ENCODE measurements at places on chromosomes 12 and 14.

GRCh38 chr14:76977793-76978720, 50.5 kb downstream of the IRF2BPL start:
- DNase-seq: no peak

GRCh38 chr14:24418492-24418873, 11.0 kb downstream of the CBLN3 start:
- no peak for DNase-seq

DNA sequence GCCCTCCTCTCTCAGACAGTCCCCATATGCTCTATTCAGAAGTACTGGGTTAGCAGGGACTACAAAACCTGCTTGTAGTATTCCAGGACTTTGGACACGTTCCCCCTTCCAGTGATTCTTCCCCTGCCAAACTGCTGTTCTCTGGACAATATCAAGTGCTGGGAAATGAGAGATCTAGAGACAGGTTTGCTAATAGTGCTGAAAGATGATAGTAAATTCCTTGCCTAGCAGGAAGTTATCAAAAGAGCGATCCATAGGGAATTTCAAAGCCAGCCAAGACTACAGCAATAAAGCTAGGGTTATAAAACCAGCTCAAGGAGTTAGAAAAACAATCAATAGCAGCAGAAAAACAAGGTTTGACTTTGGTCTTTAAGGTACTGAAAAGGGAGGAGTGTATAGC, 15.2 kb downstream of the SLC7A8 start:
- no peak for DNase-seq

DNA sequence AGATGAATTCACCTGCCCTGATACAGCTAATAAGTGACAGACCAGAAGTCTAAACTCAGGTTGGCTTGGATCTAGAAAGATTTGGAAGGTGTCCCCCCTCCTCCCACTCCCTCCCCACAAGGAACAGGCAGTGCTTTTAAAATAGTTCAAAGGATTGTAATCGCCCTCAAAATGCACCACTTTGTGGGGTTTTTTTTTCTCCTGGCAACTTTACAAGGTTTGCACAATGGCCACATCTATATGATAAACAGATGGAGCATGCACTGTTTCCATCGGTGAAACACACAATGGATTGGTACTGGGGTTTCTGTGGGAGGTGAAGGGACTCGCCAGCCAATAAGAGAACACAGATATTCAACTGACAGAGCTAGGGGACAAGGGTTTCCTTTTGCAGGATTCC, 137.4 kb downstream of the LLPH start:
- DNase-seq: no peak

GRCh38 chr12:66587912-66588311, 91.0 kb downstream of the GRIP1 start:
- DNase-seq: no peak

DNA sequence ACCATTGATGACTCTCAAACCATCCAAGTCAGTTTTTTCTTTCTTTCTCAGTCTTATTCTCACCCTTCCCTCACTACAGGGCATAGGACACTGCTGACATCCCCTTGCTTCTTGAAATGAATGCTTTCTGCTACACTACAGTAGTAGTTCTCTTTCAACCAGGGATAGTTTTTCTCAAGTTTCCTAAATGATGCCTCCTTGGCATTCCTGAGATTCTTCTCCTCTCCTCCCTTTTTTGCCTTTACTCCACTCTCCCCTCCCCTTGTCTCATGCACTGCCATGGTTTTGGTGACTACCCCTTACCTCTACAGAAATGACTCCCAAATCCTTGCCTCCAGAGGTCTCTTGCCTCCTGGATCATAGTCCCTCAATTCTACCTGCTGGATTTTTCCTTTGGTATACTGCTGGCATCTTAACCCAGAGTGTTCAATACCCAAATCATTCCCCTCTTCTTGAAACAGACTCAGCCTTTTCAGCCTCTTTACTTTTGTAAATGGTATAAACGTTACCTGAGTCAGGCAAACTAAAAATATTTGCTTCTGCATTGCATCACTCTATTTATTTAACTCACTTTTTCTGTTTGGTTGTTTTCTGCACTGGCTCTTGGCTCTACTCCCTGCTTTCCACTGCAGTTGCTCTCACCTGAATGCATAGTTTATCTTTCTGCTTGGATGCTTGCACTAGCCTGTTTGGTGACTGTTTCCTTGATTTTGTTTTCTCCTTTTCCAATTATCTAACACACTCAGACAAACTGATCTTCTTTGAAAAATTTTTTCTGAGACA, 211.6 kb upstream of the IGF1 start:
- DNase-seq: no peak

- DNase-seq: no peak
Measured at GRCh38 chr12:80419644-80420043, 24.4 kb upstream of the PTPRQ start.

GRCh38 chr12:3464561-3464960, 26.4 kb upstream of the PRMT8 start:
- no peak for DNase-seq

GRCh38 chr12:26741584-26742227, 91.3 kb downstream of the ITPR2 start:
- no peak for DNase-seq

GRCh38 chr14:32399920-32400319, 70.8 kb downstream of the AKAP6 start:
- DNase-seq: no peak

GRCh38 chr12:108126990-108127501, 2.0 kb upstream of the WSCD2 start:
- no peak for DNase-seq

GRCh38 chr12:3929875-3930615, 56.8 kb upstream of the PARP11 start:
- DNase-seq: no peak

- no peak for DNase-seq
Measured at GRCh38 chr12:89262855-89263552, 89.3 kb downstream of the DUSP6 start.

- DNase-seq: no peak
Measured at GRCh38 chr14:81673930-81674329, 140.3 kb upstream of the SEL1L start.

DNA sequence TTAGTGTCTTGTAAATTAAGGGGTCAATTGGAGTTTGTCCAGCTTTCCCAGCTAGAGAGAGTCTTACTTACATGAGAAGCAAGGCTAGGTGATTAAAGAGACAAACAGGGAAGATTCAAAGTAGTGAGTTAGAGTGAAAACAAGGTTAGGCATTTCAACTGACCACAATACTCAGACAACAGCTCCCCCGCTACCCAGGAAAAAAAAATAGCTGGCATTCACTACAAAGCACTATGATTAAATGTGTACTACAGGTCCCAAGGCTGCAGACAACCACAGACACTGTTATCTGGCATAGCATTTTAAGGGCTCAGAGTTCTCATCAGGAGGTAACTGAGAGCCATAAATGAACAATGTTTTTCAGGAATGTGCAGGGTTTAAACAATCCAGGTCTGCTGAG, 680.9 kb downstream of the TMEM121 start:
- DNase-seq: no peak

DNA sequence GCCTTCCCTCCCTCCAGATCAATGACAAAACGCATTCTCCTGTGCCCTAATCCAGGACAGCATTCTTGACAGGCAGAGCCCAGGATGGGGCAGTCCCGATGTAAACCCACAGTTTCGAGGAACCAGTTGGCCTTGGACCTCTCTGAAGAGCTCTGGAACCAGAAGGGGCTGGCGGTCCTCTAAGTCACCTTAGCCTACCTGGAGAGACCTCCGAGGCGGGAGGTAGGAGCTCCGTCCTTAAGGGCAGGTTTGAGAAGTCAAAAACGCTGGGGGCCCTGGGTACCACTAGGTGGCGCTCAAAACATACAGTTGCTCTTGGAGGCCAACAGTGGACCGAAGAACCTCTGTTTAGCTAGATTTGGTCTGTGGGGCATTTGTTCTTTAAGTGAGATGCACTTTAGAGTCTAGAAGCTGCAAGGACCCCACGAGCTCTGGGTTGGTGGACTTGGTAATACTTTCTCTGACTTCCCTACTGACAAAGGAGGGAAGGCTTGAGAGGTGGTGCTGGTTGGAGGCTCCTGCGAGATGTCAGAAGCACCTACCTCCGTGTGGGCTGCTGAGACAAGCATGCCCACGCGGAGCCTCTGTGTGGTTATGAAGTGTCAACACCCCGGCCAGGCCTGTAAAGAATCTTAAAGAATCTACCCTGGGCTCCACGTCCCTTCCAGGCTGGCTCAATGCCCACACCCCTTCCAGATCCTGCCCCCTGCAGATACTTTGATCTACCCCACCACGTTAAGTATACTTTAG, 74.8 kb upstream of the CHST11 start:
- no peak for DNase-seq

DNA sequence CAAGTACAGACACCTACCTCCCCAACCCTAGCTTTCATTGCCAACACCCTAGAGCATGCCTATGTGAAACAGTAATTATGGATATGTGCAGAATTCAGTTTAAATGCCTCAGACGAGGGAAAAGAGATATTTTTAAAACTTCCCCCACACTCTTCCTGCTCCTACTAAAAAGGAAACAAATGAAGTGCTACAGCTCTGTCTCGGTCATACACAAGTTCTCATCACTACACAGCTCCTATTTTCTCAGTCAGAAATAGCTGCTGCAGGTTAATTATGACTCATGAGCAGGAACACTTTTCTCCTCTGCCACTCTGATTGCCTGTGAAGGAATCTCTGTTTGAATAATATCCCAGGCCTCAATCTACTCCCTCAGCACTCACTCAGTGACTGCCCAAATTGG, 703.6 kb upstream of the FLRT2 start:
- no peak for DNase-seq

DNA sequence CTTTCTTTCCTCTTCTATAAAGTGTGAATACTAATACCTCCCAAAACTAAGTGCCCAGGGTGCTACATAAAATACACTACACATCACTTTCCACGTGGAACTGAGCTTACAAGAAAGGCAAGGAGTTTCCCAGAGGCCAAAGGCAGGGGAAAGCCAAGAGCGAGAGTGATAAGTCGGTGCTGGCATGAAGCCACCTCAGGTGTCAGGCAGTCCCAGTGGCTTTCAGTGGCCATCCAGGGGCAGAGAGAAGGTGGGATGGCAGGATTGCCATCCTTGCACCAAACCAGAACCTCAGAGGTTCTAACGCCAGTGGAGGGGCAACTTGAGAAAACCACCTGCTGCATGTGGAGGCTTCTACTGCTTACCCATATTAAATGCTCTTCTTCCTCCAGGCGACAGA, 79.7 kb upstream of the DIO3 start:
- no peak for DNase-seq

DNA sequence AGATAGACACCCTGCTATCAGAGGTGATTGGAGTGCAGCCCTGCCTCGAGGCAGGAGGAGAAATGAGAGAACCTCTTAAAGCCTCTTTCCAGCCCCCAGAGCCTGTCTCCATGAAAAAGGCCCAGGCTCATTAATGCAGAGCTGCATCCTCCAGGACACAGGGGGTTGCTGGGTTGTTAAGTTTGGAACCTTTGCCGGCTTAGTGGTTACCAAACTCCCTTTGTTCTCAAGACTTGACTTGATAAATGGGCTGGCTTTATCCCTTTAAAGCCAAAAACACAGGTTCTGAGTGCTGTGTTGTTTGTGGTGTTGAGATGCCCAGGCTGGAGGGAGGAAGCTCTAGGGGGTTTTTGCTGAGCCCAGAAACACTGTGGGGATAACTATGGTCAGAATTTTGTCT, 71.0 kb downstream of the DAD1 start:
- DNase-seq: no peak

- DNase-seq: no peak
Measured at GRCh38 chr14:35046751-35047536, 872 bp downstream of the FAM177A1 start.

DNA sequence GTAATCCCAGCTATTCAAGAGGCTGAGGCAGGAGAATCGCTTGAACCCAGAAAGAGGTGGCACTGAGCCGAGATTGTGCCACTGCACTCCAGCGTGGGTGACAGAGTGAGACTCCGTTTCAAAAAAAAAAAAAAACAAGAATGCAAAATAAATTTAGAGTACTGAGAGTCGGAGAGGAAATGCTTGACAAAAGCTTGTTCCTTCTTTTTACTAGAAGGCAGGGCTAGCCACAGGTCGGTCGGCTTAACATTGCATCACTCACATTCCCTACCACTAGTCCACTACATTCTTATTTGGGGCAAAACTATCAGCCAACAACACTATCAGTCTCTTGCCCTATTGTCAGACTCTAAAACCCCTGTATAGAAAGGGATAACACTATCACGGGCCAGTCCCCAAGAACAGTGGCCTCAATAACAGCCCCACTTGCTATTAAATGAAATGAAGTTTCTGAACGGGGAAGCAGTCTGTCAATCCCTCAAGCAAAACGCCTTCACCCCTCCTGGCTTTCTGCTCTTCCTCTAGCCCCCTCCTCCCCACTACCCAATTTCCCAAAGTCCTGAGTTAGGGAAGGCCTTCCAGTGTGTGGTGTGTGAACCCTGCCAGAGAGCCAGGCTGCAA, 1.0 kb downstream of the RNF41 start:
- DNase-seq: no peak

DNA sequence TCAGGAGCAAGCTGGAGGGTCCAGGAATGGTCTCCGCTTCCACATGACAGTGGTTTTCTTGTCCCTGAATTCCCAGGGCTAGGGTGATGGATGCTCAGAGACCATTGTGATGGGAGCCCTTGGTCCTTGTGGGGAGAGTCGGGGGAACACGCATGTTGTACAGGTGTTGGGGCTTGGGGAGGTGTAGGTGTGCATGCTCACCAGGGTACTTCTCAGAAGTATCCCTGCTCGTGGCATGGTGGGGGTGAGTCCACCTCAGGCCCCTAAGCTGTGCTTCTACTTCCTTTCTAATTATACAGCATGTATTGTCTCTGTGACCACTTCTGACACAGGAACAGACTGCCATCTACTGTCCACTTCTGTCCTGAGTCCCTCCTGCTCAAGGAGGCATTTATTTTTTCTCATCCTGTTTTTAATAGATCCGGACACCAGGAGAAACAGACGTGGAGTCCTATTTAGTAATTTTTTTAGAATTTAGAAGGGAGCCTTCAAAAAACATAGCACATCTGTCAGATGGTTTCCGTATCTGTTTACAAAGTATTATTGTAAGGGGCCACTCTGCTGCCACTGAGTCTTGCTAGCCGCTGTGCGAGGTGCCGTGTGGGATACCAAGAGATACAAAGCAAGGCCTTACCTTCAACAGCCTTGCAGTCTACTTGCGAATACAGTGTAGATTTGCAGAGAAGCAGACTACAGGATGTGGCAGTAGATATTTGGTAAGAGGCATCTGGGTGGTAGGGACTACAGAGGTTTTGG, 10.5 kb downstream of the NTF3 start:
- DNase-seq: no peak

Measured in cortex of kidney (tissue), 1 donor.